Activated CD4-positive, CD25-positive, alpha-beta regulatory T cell (primary cell): ENCODE measurements at places on chromosomes 6 and 20.

- no peak for DNase-seq
Observed at GRCh38 chr20:2625062-2625461, 27.4 kb upstream of the NOP56 start.

DNA sequence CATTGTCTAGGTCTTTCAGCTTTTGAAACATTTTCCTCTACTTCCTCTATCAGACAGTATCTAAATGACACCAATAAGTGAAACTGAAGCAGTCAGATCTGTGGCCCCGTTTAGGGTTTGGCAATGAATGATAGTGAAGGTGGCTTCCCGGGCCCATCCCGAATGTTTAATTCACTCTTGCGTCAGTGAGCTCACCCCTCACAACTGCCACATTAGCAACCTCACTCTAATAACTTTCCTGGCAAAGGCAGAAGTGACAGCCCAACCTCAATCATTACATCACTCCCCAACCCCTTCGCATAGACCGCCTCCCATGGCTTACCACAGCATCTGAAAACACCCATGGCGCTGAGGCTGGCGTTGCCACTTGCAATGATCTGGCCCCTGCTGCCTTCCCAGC is 92.4 kb upstream of the CD83 start:
- no peak for DNase-seq

- DNase-seq, result no peak
Observed at GRCh38 chr6:158764926-158765325, 54.2 kb downstream of the EZR start.

DNA sequence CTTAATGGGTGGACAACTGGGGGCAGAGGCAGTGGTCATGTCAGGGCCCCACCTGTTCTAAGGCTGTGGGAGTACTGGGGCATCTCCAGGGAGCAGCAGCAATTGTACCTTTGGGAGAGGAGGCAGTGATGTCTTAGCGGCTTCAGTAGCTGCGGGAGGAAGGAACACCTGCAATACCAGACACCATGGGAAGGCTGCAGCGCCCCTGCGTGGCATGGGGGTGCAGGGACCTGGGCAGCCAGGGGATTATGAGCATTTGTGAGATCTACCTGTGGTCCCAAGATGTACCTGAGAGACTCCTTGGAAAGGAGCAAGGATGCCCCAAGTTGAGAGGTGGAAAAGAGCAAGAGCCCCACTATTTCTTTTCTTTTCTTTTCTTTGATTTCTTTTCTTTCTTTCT is 112.1 kb upstream of the GPR6 start:
- no peak for DNase-seq

DNA sequence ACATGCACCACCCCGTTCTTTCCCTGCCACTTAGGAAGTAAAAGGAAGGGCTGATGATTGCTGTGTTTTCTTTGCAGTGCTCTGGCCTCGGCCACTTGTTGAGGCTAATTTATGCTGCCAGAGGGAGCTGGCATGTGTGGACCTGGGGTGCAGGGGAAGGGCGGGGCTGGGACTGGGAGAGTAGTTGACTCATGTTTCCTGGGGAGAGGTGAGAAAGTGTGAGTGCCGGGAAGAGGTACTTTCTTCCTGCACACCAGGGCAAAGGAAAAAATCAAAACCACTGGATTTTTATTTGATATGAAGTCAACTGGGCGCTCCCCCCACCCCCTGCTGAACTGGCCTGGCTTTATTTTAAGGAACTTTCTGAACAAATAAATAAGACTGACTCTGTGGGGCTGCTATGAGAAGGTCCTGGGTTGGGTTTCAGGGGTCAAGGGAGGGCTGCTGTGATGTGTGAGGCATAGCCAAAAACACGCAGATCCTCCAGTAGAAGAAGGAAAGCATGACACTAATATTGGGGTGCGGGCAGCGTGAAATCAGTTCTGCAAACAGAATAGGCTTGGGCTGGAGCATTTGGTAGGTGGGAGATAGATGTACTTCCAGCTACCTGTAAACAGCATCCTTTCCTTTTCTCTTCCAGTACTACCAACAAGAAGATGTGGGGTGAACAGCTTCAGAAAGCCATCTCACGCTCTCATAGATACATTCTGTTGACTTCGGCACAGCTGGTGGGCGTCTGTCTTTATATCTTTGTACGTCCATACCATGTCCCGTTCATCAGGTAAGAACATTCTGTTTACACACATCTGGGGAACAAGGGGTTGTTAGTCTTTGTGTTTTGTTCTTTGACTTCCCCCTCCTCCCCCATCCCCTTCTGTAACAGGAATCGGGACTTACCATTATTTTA is 87.5 kb downstream of the SYNJ2 start:
- DNase-seq, result no peak

DNA sequence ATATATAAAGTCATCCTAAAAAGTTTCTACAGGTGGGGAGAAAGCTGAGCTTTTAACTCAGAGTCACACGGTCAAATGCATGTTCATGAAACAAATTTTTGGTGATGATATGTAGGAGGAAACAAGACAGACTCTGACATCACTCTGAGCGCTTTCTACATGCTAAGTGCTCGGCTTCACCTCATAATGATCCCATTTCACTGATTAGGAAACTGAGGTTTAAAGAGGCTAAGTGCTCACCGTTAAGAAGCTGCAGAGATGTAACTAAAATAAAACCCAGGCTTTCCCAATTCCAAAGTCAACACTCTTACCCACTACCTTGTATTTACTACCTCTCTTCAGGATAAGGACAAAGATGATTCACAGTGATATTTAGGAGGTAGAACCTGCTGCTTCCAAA is 4.7 kb downstream of the RMND1 start:
- no peak for DNase-seq

DNA sequence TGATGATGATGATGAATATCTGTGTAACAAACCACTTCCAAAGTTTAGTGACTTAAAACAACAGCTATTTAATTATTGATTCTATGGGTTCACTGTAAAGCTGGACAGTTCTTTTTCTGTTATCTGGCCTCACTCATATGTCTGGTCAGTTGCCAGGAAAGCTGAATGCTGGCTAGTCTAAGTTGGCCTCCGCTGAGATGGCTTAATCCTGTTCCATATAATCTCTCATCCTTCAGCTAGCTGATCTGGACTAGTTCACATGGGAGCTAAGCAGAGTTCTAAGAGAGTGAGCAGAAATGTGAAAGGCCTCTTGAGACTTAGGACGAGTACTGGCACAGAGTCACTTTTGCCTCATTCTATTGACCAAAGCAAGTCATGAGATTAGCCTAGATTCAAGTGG is 334.7 kb upstream of the FLRT3 start:
- no peak for DNase-seq

GRCh38 chr6:157657754-157658153 is 165.3 kb upstream of the SNX9 start:
- no peak for DNase-seq

GRCh38 chr6:143694560-143694959 is 16.8 kb downstream of the PHACTR2 start:
- no peak for DNase-seq

- DNase-seq, result no peak
Observed at GRCh38 chr6:51495096-51495495, 592.3 kb downstream of the PKHD1 start.

GRCh38 chr6:98576791-98577190 is 257.6 kb upstream of the POU3F2 start:
- no peak for DNase-seq

DNA sequence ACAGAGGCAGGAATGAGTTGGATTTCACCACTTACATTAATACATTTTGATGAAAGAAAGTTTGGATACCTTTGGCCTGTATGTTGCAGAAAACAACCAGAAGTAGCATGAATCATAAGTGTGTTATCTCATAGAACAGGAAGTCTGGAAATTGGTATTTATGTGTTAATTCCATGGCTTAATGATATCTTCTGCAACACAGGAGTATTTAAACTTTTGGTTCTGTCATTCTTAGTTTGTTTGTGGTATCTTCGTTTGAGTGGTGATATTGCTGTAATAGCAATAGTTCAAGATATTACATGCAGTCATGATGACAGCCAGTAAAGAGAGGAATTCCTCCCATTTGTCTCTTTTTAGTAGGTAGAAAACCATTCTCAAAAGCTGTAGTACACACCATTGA is 177.3 kb downstream of the CDKAL1 start:
- DNase-seq, result no peak

DNA sequence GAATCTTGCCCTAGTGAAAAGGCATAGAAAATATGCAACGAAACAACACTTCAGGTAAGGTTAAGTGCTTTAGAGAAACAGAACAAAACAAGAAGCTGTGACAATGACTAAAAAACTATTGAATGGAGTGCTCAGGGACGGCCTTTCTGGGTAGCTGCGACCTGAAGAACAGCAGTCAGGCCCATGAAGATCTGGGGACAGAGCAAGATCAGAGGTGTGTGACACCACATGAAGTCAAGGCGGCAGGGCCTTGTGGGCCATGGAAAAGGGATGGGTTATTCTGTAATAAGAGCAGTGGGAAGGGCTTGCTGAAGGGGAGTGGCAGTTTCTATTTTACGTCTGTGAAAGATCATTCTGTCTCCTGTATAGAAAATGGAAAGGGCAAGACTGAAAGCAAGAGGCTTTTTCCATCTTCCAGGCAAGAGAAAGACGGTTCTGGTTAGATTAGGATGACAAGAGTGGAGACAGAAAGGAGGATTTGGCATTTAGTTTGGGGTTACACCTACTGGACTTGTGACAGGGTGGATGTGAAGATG is 5.1 kb downstream of the UBE2V1 start:
- DNase-seq, result no peak

DNA sequence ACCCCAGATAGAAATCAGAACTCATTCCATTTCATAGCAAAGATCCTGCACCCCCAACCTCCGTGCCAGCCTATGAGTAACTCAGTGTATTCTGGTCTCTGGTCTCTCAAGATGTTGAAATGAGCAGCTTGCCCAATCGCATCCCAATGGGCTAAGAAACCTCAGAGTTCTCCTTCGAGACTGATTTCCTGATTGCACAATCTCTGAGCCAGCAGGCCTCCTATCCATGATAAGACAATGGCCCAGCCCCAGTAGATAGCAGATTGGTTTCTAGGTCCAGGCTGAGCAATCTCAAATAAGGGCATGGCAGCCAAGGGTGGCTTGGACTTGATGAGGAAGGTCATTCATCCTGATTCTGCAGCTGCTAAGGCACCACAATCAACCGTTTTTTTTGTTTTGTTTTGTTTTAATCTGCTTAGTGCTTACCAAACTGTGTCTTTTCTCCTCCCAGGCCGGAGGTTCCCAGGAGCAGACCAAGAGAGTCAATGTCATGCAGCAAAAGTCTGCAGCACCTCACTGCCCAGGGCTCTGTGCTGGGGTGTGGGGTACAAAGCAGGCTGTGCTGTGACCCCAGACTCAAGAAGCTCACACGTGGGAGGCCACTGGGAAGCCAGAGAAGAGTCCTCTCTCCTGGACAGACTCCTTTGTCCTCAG is 125.1 kb upstream of the NXT1 start:
- DNase-seq, result no peak

GRCh38 chr6:34334796-34335416 is 57.6 kb downstream of the NUDT3 start:
- no peak for DNase-seq

DNA sequence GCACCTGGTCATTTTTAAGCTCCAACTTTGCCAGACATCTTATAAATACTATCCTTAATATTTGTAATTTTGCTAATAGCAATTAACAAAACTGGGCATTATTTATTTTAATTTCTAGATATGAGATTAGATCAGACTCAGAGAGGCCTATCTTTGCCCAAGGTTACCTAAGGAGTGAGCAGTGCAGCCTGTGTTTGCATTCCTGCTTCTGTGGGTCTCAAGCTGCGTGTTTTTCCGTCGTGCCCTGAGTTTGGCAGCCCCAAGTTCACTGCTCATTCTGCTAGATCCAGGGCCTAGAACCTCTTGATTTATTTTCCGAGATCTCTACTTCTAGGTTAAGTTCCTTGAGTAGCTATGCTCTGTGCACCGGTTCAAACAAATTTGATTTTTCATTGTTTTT is 11.0 kb upstream of the ADGRG6 start:
- DNase-seq, result no peak

GRCh38 chr20:34065260-34065659 is 46.8 kb downstream of the EIF2S2 start:
- DNase-seq, result no peak

DNA sequence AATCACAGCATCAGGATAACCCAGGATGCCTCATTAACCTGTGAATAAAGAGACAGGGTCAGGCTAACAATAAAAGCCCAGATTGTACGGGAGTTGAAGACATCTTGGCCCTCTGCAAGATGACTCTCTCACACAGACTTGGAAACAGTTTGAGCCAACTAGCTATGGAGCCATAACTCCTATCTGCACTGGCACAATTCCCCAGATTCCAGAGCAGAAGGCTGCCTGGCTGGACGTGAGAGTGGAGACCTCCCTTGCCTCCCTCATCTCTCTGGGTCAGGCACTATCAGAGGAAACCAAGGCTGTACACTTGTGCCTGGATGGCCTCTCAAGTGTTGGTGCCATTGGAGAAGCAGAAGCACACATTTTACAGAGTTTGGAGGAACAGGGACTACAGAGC is 312.6 kb downstream of the THBS2 start:
- DNase-seq, result no peak

DNA sequence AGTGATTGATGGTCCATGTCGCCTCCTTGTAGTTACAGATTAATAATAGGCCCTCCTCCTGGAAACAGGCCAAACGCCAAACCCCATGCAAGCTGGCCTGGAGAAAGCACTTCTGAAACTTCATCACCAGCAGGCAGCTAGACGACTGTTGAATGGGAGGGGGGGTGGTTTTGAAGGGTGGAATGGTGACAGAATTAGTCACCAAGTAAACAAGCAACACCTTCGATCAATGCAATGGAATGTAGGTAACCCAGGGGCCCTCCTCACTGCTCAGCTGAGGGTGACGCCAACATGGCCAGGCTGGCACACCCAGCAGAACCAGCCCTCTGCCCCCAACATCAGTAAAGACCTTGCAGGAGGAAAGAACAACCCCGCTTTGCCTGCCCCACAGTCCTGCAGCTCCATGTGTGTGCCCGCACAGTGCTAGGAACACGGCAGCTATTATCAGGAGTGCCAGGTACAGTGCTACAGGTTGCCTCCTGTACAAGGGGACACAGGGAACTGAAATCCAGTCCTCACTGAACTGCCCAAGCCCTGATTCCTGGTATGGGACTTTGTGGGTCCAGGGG is 2.7 kb downstream of the BCAS1 start:
- DNase-seq, result no peak

GRCh38 chr20:39813190-39813829 is 851.2 kb downstream of the DHX35 start:
- DNase-seq, result no peak

DNA sequence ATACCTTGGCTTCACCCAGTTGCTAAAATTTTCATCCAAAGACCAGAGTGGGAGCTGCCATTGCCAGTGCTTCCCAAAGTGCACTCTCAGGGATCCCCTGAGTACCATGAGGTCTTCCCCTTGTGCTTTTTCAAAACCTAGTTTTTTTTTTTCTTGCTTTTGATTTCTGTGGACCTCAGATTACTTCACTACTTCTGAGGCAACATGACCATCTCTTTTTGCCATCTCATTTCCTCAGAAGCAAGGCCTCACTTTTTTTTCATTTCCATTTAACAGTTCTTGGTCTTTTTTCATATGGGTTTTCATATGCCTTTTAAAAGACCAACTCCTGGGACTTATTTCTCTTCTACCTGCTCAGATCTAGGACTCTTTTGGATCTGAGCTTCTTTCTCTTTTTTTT is 64.1 kb upstream of the MMS22L start:
- DNase-seq, result no peak

GRCh38 chr20:14845199-14846160 is 508.1 kb upstream of the FLRT3 start:
- no peak for DNase-seq

- DNase-seq, result no peak
Observed at GRCh38 chr6:112695001-112695400, 347.9 kb downstream of the RFPL4B start.

- no peak for DNase-seq
Observed at GRCh38 chr6:100881707-100882040, 545 bp upstream of the ASCC3 start.
